ENCODE measurements at places on chromosomes 2 and 18.

- DNase-seq = no peak
Measured at GRCh38 chr2:160075171-160075570, 12.8 kb upstream of the PLA2R1 start.

DNA sequence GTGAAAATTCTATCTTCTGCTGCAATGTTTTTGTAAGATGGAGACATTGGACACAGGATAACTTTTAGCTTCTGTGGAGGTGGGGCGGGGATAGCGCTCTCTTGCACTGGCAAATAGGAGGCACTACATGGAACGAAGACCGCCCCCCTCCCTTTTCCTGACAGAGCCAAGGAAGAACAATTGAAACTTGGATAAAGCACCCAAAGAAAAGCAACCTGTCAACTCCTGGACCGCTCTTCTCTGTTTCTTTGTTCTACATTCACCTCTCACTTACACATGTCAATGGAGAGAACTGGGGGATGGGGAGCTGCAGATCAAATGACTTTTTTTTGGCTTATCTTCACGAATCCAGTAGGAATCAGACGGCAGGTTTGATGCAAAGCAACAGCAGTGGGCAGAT, 126.3 kb upstream of the CHAC2 start:
- DNase-seq = no peak

DNA sequence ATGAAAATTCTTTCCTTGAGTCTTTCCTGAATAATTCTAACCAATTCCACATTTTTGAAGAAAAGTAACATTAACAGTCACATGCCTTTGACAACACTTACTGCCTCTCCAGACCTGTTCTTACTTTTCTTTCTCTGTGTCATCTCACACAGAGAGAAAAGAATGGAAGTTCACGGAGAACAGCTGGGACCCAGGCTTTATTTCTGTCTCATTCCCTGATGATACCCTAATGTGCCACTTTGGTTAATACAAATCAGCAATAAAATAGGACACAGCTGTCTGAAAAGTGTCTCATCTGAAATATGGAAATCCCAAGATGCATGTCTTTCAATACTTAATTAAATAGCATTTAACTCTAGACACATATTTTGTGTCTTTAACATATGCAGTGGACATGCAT, 42.1 kb upstream of the RAB27B start:
- DNase-seq = no peak

GRCh38 chr18:57516056-57516455, 70.4 kb downstream of the FECH start:
- DNase-seq = no peak

- no peak for DNase-seq
Measured at GRCh38 chr2:186827862-186828492, 21.0 kb downstream of the ZSWIM2 start.
